ENCODE measurements at places on chromosomes 7 and 10.

DNA sequence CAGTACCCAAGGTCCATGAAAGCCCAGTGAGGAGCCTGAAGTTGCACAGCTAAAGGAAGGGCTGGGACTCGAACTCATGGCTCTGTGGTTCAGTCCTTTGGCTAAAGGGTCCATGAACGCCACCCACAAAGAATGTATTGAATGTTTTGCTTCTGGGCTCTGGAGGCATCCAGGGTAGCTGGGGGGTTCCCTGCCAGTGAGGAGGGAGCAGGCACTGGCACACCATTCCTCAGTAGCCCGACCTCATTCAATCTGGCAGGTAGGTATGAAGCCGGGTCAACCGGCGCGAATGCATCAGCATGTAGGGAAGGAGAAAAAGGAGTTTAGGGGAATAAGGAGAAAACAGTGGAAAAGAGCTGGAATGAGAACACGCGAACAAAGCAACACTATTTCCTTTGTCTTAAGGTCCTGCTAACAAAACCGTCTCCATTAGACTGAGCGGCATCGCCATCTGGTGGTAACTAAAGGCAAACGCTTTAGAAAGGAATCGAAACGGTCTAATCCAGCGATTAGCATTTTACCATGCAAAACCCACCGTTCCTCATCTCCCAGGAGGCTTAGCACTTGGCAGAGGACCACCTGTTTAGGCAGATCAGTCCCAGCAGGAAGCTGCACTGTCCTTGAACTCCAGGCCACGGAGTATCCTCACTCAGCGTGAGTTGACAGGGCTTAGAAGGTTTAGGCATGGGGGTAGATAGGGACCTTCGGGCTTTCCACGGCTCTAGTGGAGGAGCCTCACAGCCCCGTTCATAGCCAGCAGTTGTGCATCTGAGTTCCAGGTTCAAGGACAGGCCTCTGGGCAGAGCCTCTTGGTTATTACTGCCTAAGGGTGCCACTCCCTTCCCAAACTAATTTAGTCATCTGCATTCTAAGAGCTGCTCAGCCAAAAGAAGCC is 122.8 kb downstream of the UBE2H start:
- DNase-seq, result no peak

DNA sequence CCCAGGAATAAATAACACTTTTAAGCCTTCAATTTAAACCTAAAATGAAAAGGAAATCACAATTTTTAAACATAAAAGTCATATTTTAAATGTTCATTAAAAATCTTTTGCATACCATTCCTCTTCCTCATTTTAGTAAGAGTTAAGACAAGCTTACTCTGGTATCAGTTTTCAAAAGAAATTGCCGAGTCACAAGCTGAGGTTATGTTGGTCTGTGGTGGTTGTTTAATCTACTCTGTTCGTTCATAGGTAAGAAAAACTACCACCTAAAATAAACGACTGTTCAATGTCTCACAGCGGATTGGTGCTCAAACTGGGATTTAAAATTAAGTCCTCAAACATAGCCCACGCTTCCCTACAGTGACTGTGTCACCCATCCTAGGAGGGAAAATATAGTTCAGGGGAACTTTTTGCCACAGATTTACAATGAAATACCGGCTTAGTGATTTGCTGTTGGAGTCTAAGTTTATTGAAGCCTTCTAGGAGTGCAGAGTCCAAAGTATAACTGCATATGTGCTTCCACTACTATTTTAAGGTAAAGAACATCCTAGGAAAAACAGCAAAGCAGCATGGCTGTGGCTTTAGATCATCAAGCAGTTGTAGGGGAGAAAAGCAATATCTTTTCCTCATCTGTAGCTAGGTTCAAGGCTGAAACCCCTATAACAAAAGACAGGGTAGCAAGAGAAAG is 61.1 kb downstream of the GNAT3 start:
- DNase-seq, result no peak

- no peak for DNase-seq
These were observed 4.5 kb upstream of the ITGB1 start for GRCh38 chr10:32962521-32962920.

DNA sequence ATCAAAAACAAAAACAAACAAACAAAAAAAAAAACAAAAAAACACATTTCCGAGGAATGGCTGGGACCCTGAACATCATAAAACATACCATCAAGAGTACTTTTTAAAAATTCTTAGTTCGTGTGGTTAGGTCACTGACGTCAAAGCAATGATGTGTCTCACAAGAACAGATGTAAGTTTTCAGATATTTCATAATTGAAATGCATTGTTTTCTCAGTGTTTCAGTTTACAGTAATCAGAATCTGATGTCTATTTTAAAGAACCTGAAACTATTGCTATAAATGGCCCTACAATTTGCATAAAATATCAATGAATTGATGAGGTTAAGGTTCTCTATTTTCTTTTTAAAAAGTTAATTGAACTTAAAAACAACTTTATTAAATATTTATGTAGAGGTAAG is 103.7 kb upstream of the HGF start:
- DNase-seq, result no peak

DNA sequence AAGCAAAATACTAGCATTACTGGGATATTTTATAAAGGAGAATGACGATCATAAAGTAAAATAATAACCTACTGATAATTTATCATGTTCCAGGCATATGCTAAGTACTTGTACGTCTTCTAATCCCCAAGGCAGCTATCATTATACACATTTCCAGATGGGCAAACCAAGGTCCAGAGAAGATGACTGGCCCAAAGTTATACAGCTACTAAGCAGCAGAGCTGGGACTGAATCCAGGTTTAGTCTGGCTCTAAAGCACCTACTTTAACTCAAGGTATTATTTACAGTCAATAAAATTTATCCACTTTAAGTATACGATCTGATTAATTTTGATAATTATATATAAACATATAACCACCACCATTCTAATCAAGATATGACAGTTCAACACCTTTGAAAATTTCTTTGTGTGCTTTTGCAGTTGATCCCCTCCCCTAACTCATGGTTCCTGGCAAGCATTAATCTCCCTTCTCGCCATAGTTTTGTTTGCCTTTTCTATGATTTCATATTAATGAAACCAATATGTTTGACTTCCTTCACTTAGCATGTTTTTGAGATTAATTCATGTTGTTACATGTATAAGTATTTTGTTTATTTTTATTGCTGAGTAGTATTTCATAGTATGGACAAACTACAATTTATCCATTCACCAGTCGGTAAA is 126.7 kb downstream of the CPEB3 start:
- no peak for DNase-seq

- DNase-seq, result no peak
These were observed 87.0 kb upstream of the SDK1 start for GRCh38 chr7:3214090-3214413.

DNA sequence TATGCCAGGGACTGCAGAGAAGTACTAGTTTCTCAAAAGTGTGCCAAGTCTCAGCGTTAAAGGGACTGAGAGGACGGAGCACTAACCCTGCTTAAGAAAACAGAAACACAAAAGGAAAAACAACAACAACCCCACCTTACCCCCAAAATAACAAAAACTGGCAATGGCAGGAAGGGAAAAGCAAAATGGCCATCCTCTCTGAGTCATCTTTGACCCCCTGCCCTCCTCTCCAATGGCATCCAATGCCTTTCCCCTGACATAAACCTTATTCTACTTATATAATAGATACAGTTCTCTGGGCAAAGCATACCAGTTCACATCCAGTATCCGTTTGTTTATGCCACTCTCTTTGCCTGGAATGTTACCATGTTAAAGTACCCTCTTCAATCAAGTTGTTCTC is 1.6 kb downstream of the POLR1F start:
- no peak for DNase-seq

GRCh38 chr7:105003275-105003674 is 10.7 kb upstream of the KMT2E start:
- no peak for DNase-seq

DNA sequence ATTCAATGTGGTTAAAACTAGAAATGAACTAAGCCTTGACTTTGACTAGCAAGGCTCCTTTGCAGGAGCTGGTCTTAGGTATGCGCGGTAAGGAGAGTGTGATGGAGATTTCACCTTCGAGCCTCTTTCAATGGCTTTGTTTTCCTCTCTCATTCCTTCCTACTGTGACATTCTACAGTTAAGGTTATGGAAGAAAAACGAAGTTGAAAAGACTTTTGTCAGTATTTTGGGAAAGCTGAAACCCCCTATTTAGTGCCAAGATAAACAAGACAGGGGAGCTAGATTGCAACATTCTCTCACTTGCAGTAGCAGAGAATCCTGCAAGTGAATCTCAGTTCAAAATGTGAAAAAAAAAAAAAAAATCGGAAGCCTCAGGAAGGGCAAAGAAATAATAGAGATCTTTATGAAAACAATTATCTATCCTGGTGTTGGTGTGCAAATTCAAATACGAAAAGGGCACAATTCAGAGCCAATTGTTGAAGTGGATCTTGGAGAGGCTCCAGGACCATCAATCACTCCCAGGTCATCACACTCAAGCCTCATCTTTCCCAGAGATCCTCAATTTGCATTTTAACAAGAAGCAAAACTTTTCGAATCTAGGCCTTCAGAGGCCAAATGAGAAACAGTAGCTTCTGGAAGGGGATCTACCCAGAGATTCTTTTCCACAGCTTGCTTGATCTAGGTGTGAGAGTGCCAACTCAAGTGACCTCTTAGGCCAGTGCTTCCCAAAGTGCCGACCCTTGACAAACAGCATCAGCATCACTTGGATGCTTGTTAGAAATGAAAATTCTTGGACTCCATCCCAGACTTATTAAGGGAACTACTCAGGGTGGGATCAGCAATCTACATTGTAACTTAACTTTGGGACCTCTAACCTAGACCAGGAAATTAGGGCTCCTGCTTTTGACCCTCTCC is 163.8 kb downstream of the INHBA start:
- DNase-seq, result no peak

DNA sequence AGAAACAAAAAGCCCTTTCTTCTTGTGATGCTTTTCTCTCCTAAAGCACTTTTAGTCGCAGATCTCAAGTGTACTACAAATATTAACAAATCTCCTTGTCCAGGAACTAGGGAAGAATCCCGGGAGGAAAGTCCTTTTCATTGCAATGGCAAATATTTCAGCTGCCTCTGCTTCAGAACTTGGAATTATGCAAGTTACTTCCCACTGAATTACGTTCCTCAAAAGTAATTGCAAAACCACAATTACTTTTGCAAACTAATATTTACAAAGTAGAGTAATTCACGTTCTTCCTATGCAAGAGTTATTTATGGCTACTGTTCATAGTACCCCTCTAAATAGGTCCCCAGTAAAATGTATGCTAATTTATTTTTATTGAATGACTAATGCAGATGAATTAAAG is 14.5 kb downstream of the PRKCQ start:
- no peak for DNase-seq

GRCh38 chr7:135950972-135951371 is 26.2 kb downstream of the MTPN start:
- no peak for DNase-seq

DNA sequence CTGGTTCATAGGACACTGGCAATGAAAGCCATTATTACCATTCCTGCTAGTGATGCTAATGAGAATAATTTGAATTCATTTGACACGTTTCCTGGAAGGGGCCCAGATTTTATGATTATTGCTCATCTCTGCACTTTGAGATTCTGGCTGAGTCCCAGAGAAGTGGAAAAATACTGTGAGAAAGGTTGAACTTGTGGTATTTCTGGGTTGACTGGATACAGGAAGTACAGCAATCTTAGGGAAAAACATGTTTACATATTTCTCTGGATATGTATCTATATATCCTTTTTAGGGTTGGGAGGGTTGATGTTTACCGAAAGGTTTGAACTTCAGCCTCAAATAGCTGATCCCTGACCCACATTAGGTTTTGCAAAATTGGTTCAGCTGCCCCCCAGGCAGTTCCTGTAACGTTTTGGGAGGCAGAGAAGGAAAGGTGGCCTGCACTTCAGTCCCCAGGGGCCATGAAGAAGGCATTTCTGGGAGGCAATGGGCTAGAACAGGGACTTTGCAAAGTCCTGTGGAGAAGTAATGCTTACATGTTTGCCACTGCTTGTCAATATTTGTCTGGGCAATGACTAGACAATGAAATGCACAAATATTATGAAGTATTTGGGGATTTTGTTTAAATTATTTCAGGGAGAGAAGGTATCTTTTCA is 253.7 kb upstream of the PITRM1 start:
- DNase-seq, result no peak

DNA sequence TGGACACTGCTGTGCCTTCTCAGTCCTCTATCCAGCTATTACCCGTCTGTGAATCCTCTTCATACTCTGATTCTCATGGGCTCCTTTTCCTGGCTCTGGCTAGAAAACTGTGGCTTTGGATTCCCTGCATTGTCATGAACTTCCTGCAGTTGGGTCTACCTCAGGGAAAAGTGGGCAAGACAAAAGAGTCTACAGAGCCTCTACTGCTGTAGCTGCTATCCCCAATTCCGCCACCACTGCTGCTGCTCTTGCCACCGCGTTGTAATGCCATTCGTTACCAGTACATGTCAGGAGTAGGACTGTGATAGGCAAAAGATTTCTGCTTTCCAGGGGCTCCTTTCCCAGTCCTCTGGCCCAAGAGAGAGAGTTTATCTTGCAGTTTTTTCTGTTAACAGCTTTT is 23.9 kb upstream of the PPP1R17 start:
- DNase-seq, result no peak

- no peak for DNase-seq
These were observed 84.0 kb upstream of the PPP1R17 start for GRCh38 chr7:31603046-31603445.

GRCh38 chr7:100539436-100540006 is 518 bp downstream of the AGFG2 start:
- no peak for DNase-seq

DNA sequence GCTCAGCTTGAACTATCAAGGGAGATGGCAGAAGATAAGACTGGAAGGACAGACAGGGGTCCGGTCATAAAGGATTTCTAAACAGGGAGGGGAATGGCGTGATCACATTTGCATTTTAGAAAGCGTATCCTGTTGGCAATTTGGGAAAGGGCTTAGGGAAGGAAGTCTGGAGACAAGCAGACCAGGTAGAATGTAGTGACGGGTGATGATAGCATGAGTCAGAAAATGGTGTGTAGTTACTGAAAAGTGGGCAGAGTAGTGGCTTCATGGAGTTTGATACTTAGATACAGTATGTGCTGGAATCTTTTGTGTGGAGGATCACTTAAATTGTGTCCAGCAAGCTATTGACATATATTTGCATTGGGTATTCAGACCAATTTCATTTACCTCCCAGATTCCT is 61.2 kb downstream of the LRGUK start:
- DNase-seq, result no peak

GRCh38 chr7:135259702-135260101 is 26.1 kb downstream of the STRA8 start:
- no peak for DNase-seq

GRCh38 chr10:76649723-76650127 is 987.9 kb downstream of the KCNMA1 start:
- no peak for DNase-seq

GRCh38 chr10:46268076-46268881 is 18.5 kb upstream of the ANTXRL start:
- DNase-seq, result peak; percentile 34

GRCh38 chr10:94366382-94366781 is 3.6 kb upstream of the NOC3L start:
- DNase-seq, result no peak

DNA sequence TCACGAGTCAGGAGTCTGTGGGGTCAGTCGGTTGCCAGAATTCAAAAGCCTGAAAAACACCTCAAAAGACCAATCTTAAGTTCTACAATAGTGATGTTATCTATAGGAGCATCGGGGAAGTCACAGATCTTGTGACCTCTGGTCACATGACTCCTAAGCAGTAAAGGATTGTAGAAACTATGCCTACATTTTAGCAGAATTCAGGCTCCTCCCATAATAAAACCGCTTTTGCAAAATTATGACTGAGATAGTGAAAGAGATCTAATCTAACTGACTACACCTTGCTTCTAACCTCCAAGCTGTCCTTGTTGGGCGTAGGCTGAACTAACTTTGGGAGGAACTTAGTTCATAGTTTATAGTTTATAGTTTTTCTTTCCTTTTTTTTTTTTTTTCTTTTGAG is 16.6 kb downstream of the SSMEM1 start:
- no peak for DNase-seq
